ENCODE measurements at places on chromosomes 2 and 18. TPM values are rescaled to one million over a fixed set of nuclear protein-coding genes. Genes with fewer than 3 reads are reported as not detected.

- no peaks in the 10 kb centered on the region for H3K27me3 ChIP-seq
- no peaks in the 10 kb centered on the region for H3K36me3 ChIP-seq
- DNase-seq, result no peak
- H3K4me1 ChIP-seq, result peaks cover 63% of the 10 kb centered on the region
- peak overlapping the region; percentile 74 for H3K4me3 ChIP-seq
These were observed 4.3 kb downstream of the KLF7 start for GRCh38 chr2:207161247-207162123.

GRCh38 chr2:235601960-235602704, 108.3 kb downstream of the AGAP1 start:
- H3K4me1 ChIP-seq, result peaks cover 8% of the 10 kb centered on the region
- DNase-seq, result no peak
- H3K27me3 ChIP-seq, result no peaks in the 10 kb centered on the region
- H3K27ac ChIP-seq, result no peak overlapping the region
- H3K4me3 ChIP-seq, result no peak overlapping the region
- H3K36me3 ChIP-seq, result no peaks in the 10 kb centered on the region

- H3K36me3 ChIP-seq, result no peaks in the 10 kb centered on the region
- H3K4me1 ChIP-seq, result peaks cover 48% of the 10 kb centered on the region
- no peaks in the 10 kb centered on the region for H3K27me3 ChIP-seq
- no peak overlapping the region for H3K4me3 ChIP-seq
These were observed 102.8 kb upstream of the CYP1B1 start for GRCh38 chr2:38178556-38179419.

DNA sequence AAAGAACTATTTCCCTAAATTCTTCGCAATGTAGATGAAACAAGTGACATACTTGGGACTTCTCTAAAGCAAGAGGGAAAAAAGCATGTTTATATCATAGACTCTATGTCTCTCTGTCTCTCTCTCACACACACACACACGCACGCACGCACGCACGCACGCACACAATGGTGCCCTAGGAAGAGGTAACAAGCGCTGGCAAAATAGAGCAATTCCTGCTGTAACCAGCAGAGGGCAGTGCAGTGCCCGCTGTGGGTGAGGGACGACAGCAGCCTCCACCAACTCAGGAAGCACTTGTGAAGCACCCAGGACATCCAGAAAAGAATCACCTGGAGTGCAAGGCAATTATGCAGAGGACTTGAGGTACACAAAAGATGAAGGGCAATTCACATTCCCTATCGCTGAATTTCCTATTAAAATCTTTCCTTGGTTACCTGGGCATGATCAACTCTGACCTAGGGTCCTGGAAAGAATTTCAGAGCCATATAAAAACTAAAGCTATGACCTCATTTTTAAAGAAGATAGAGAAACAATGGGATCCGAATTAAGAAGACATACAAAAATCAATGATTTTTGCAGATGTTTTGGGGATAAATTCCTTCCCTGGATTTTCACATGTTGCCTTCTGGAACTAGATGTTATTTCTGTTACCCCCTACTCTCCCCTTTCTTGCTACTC, 166.4 kb downstream of the PDE11A start:
- no peak overlapping the region for H3K27ac ChIP-seq
- H3K4me1 ChIP-seq, result no peaks in the 10 kb centered on the region
- peak; percentile 53 for DNase-seq
- H3K27me3 ChIP-seq, result no peaks in the 10 kb centered on the region
- H3K4me3 ChIP-seq, result no peak overlapping the region
- H3K36me3 ChIP-seq, result no peaks in the 10 kb centered on the region

MROH2A gene
- not detected for total RNA-seq

DNA sequence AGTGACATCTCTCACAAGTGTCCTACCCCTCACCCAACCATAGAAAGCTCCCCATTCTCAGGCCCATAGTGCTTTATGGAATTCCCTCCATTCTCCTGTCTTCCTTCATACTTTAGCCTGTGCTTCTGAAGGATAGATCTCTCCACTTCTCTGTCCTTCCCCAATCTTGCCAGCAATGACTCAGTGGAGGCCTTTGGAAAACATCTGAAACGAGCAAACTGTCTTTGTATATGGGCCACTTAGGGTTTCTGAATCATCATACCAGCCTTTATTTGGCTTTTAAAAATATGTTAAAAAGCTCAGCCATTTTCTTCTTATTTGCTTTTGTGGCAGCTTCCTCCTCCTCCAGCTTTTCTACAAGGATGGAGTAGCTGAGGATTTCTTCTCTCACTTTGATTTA, 65.6 kb upstream of the ZNF385B start:
- no peak for DNase-seq
- no peaks in the 10 kb centered on the region for H3K27me3 ChIP-seq
- H3K4me3 ChIP-seq, result no peak overlapping the region
- H3K36me3 ChIP-seq, result no peaks in the 10 kb centered on the region
- H3K4me1 ChIP-seq, result no peaks in the 10 kb centered on the region

POTEC gene
- total RNA-seq, result not detected

C18orf63 gene
- total RNA-seq, result 0.65 TPM

- no peak overlapping the region for H3K4me3 ChIP-seq
- H3K4me1 ChIP-seq, result peaks cover 15% of the 10 kb centered on the region
- no peaks in the 10 kb centered on the region for H3K36me3 ChIP-seq
- no peak overlapping the region for H3K27ac ChIP-seq
These were observed 91.5 kb downstream of the SETBP1 start for GRCh38 chr18:44771956-44772917.

- no peak for DNase-seq
- no peaks in the 10 kb centered on the region for H3K27me3 ChIP-seq
- H3K36me3 ChIP-seq, result no peaks in the 10 kb centered on the region
These were observed 59.6 kb downstream of the IKZF2 start for GRCh38 chr2:213091765-213092164.

DNA sequence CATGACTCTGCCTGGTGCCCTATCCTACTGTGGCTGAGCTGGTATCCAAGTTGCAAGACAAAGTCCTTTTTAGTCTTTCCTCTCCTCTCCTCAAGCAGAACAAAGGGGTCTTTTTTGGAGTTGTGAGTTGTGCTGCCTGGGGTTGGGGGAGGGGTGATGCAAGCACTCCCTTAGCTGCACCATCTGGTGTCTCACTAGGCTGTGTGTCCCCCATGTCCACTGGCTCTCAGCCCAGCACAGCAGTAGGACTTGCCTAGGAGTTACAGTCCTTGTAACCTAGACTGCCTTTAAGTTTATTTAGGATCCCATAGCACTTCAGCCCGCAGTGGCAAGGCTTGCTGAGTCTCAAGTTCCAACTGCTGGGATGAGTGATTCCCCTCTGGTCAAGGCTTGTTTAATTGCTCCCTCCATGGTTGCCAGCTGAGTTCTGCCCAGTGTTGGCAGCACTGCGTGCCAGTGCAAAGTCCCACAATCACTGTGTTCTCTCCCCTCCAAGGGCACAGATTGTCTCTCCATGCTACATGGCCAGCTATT, 13.2 kb upstream of the ILKAP start:
- H3K36me3 ChIP-seq, result no peaks in the 10 kb centered on the region
- no peak for DNase-seq
- no peaks in the 10 kb centered on the region for H3K4me1 ChIP-seq
- no peak overlapping the region for H3K4me3 ChIP-seq
- H3K27me3 ChIP-seq, result no peaks in the 10 kb centered on the region
- H3K27ac ChIP-seq, result no peak overlapping the region

ATOH8 gene
- total RNA-seq, result 44.9 TPM

- H3K4me3 ChIP-seq, result peak overlapping the region; percentile 99
- no peaks in the 10 kb centered on the region for H3K36me3 ChIP-seq
- no peaks in the 10 kb centered on the region for H3K27me3 ChIP-seq
- DNase-seq, result no peak
These were observed 1.6 kb downstream of the FEZ2 start for GRCh38 chr2:36596397-36596796.

DNA sequence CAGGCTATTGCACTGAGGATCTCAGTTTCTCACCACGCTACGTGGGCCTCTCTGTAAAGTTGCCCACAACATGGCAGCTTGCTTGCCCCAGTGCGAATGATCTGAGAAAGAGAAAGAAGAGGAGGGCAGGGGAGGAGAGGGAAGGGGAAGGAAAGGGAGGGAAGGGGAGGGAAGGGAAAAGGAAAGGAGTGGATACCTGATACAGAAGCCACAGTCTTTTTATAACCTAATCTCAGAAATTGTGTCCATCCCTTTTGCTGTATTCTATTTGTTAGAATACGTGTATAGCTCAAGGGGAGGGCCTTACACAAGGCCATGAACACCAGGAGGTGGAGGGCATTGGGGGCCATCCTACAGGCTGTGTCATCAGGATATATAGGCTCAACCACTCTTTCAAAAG, 78.3 kb upstream of the PPP1CB start:
- H3K36me3 ChIP-seq, result no peaks in the 10 kb centered on the region
- no peaks in the 10 kb centered on the region for H3K4me1 ChIP-seq
- H3K27ac ChIP-seq, result no peak overlapping the region
- DNase-seq, result no peak

- H3K27me3 ChIP-seq, result no peaks in the 10 kb centered on the region
- no peak overlapping the region for H3K4me3 ChIP-seq
- H3K4me1 ChIP-seq, result peaks cover 24% of the 10 kb centered on the region
- no peak overlapping the region for H3K27ac ChIP-seq
- H3K36me3 ChIP-seq, result peaks cover 58% of the 10 kb centered on the region
These were observed 32.1 kb downstream of the ATOH8 start for GRCh38 chr2:85785871-85786270.

DNA sequence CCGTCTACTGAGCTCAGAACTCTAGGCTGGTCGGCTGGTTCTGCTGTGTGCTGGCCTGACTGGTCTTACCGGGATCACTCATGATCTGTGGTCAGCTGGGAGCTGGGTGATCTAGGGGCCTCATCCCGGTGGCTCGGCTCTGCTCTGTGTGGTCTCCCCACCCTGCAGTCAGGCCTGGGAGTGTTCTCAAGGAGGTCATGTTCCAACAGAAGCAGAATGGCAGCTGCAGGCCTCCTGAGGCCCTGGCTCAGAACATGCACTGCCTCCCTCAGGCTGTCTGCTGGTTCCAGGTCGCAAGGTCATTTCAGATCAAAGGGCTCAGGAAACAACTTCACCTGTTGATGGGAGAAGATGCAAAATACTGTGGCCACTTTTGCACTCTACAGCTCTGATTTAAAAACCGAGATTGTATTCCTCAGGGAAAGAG, 81.1 kb upstream of the RFX8 start:
- DNase-seq, result no peak
- no peaks in the 10 kb centered on the region for H3K27me3 ChIP-seq
- H3K27ac ChIP-seq, result no peak overlapping the region
- peaks cover 8% of the 10 kb centered on the region for H3K4me1 ChIP-seq
- no peak overlapping the region for H3K4me3 ChIP-seq
- no peaks in the 10 kb centered on the region for H3K36me3 ChIP-seq

- no peak for DNase-seq
- H3K4me1 ChIP-seq, result peaks cover 13% of the 10 kb centered on the region
- H3K4me3 ChIP-seq, result no peak overlapping the region
- H3K36me3 ChIP-seq, result peaks cover 34% of the 10 kb centered on the region
- no peak overlapping the region for H3K27ac ChIP-seq
These were observed 26.2 kb downstream of the RALB start for GRCh38 chr2:120278901-120279300.

DNA sequence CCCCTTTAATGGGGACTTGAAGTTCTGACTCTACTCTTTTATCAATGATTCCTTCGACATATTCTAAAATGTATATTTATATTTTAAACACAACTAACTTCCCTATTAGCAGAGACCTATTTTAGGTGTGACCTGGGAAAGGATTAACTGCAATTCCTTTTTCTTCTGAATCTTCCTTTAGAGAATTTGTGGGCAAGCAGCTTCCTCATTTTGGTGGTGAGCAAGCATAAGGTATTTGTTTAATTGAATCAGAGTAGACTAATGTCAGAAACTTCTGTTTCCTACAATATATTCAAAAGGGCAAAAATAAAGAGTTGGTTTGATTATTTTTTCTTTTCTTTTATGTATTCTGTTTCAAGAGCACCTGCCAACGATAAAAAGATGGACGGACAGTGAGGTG, 237.0 kb downstream of the IKZF2 start:
- no peak overlapping the region for H3K4me3 ChIP-seq
- no peaks in the 10 kb centered on the region for H3K4me1 ChIP-seq
- H3K36me3 ChIP-seq, result no peaks in the 10 kb centered on the region
- no peak overlapping the region for H3K27ac ChIP-seq
- H3K27me3 ChIP-seq, result no peaks in the 10 kb centered on the region

GRCh38 chr2:104033399-104033798, 820.5 kb upstream of the POU3F3 start:
- H3K27me3 ChIP-seq, result no peaks in the 10 kb centered on the region
- no peak for DNase-seq
- no peak overlapping the region for H3K27ac ChIP-seq

FRZB gene
- 2.9 TPM for total RNA-seq

DNA sequence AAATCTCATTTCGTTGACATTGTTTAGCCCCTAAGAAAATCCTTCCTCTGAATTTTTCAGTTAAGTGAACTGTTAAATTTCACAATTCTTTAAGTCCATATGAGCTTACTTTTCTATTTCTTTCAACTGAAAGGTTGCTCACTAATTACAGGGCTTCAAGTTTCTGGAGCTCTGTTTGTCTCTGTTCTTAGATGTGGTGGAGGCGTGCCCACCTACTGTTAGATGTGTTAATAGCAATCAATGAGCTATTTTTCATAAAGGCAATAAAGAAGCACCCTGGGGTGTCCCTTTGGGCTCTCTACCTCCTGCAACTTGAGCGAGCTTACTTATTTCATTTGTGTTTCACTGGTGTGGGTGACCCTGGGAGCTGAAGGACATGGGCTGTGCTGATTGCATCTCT, 25.0 kb downstream of the CREG2 start:
- no peaks in the 10 kb centered on the region for H3K36me3 ChIP-seq
- no peak overlapping the region for H3K27ac ChIP-seq
- H3K27me3 ChIP-seq, result no peaks in the 10 kb centered on the region
- no peaks in the 10 kb centered on the region for H3K4me1 ChIP-seq

GALNT5 gene
- total RNA-seq, result 33.9 TPM

GRCh38 chr18:48254077-48254602, 155.0 kb downstream of the ZBTB7C start:
- no peaks in the 10 kb centered on the region for H3K27me3 ChIP-seq
- DNase-seq, result no peak
- no peak overlapping the region for H3K4me3 ChIP-seq
- H3K36me3 ChIP-seq, result no peaks in the 10 kb centered on the region

GRCh38 chr2:181884601-181885000, 6.9 kb upstream of the ITPRID2 start:
- no peaks in the 10 kb centered on the region for H3K27me3 ChIP-seq
- no peak overlapping the region for H3K27ac ChIP-seq
- no peak overlapping the region for H3K4me3 ChIP-seq
- H3K36me3 ChIP-seq, result no peaks in the 10 kb centered on the region

- no peaks in the 10 kb centered on the region for H3K27me3 ChIP-seq
- no peak overlapping the region for H3K27ac ChIP-seq
- DNase-seq, result no peak
These were observed 31.1 kb downstream of the SIGLEC15 start for GRCh38 chr18:45856531-45856930.

GRCh38 chr2:219469186-219469724, 29.4 kb upstream of the GMPPA start:
- H3K27ac ChIP-seq, result no peak overlapping the region
- no peaks in the 10 kb centered on the region for H3K36me3 ChIP-seq
- DNase-seq, result no peak
